ENCODE measurements at places on chromosomes 12 and 14.

DNA sequence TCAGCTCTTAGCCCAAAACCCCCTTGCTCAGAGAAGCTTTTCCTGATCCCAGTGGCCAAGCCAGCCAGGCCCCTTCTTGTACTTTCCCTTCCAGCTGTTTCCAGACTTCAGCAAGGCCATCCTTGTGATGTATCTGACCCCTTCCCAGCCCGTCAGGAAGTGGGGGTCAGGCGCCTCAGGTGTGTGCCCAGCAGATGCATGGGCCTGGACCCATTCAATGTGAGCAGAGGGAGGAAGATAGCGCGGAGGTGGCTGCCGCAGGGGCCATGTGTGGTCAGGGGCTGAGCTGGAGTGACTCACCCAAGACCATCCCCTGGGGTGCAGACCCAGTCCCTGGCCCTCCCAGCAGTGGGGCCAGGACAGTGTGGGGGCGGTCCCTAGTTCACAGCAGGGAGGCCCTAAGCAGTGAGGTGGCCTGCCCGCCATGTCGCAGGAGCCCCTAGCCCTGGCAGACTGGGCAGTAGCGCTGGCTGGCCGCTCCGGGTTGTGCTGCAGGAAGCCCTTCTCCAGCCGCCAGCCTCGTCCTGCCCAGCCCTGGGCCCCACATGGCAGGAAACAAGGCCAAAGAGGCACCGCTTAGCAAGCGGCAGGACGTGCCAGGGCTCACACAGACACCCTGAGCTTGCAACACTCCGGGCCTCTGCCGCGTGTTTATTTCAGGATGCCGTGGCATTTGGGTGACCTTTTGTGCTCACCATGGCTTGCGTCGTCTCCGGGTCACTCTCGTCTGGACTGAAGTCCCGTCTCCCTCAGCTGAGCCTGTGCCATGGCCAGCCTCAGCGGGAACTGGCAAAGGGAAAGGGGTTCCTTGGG lies 12.0 kb downstream of the ADSS1 start:
- DNase-seq = no peak

DNA sequence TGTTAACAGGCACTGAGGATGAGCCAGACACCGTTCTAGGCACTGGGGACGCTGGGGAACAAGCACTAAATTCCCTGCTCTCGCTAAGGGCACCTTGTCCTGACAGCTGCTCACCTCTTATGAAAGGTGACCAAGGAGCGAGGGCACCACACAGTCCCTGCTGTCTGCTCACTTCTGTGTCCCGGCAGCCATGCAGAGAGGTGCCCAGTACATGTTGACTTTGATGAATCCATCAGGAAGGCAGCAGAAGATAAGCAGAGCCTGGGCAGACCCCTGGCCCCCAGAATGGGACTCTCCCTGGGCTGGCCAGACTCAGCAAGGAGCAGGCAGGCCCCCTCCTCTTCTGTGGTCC lies 14.1 kb downstream of the C14orf132 start:
- no peak for DNase-seq

GRCh38 chr12:102883204-102883799 lies 33.7 kb downstream of the PAH start:
- peak; percentile 62 for DNase-seq

DNA sequence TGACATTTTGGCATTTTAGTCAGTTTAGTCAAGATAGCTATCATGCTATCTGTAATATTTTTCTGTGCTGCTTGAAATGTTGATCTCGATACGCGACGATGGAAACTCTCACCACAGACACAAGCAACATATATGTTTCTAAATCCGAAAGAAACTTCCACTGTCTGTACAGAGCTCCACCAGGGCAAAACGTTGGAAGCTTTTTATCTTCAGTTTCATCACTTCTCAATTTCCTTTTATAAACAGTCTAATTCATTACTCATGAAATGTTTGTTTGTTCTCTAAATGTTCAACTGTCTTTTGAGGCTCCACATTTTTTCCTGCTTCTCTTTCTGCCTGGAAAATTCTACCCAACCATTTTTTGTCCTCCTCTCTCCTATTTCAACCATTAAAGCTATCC lies 737.6 kb downstream of the SLC16A7 start:
- no peak for DNase-seq

DNA sequence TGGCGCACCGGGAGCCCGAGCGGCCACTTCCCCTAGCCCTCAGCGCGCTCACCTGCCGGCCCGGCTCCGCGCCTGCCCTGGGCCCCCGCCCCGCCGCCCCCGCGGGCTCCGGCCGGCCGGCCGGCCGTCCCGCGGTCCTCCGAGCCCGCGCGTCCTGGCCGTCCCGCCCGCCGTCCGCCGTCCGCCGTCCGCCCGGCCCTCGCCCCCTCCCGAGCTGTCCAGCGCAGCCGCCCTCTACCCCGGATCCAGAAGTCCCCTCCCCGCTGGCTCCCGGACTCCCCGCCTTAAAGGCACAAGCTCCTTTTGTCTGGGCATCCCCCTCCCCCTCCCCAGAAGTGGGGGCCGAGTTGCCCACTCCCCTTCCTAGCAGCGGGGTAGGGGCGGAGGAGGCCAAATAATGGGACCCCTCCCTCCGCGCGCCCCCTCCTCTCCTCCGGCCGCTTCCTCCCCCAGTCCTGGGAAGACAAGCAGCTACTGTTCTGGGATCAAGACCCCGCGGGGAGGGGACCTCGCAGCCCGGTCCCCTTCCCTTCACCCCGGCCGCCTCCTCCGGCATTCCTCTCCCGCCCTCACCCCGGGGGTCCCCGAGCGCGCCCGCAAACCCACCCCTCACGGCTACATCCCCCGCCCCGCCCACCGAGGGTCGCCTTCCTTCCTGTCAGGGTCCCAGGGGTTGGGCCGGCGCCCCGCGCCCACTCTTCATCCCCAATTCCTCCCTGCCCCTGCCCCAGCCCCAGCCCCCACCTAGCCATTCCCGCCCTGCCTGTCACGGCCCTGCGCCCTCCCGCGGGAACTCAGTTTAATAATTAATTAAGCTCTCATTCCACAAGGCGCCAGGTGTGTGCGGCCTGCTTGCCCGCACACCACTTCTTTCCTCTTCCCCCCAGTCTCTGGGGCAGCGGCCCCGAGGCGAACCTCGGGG lies at the start of gene ADCY6:
TSS of gene ADCY6 (minus strand) at position 236 of the 922 bp plus-strand sequence. CDS start 5,655 bp downstream, outside the sequence.
- DNase-seq = peak; percentile 9

GRCh38 chr12:87870061-87870460 lies 159.1 kb downstream of the C12orf50 start:
- DNase-seq = no peak

DNA sequence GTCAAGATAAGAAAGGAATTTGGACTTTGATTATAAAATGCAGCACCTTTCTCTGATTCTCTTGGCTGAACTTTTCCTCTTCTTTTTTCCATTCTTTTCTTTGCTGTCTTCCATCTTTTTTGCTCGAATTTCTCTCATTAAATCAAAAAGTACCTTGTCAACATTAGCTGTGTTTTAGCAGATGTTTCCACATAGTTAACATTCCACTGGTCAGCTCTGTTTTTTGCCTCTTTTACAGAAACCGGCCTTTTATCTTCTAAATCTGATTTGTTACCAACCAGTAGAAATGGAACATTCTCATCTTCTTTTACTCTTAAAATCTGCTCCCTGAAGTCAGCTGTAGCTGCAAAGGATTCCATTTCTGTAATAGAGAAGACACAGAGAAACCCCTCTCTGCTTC lies 71.1 kb upstream of the SYT1 start:
- DNase-seq = no peak

DNA sequence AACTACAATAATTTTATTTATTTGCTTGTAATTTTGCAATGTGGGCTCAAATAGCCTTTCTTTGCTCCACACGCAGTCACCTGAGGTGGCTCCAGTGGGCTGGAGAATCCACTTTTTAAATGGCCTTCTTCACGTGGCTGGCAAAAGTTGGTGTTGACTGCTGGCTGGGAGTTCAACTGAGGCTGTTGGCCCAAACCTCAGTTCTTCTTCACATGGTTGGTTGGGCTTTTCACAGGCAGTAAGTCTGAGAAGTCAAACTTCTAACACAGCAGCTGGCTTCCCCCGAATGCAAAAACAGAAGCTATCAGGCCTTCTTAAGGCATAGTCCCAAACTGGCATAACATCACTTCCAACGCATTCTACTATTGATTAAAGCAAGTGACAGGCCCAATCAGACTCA lies 2.1 kb upstream of the OXA1L start:
- DNase-seq = no peak

DNA sequence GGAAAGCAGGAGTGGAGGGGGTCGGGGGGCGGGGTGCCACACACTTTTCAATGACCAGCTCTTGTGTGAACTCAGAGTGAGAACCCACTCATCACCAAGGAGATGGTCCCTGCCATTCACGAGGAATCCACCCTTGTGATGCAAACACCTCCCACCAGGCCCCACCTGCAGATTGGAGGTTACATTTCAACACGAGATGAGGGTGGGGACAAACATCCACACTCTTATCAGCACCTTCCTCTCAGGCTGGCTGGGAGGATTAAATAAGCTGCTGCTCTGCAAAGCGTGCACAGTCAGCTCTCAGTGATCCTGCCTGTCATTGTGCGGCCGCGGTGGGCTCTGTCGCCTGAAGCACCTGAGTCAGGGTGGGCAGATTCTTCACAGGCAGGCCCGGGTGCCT lies 39.7 kb downstream of the AACS start:
- no peak for DNase-seq

DNA sequence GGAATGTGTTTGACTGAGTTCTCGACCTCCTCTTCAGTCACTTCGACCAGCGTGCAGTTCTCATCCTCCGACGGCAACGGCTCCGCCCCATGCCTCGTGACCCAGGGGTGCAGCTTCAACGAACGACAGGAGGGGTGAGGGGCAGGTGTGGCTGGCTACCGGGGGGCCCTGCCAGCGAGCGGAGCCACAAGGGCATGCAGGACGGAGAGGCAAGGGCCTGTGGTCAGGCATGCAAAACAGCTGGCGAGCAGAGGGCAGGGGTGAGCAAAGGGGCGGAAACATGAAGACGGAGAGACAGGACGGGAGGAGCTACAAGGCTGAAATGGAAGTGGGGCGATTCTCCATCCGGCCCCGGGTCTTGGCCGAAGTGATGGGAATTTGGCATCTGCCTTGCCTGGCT lies 38.7 kb downstream of the P2RX4 start:
- no peak for DNase-seq

GRCh38 chr12:114287821-114288525 lies 118.0 kb downstream of the TBX5 start:
- no peak for DNase-seq

DNA sequence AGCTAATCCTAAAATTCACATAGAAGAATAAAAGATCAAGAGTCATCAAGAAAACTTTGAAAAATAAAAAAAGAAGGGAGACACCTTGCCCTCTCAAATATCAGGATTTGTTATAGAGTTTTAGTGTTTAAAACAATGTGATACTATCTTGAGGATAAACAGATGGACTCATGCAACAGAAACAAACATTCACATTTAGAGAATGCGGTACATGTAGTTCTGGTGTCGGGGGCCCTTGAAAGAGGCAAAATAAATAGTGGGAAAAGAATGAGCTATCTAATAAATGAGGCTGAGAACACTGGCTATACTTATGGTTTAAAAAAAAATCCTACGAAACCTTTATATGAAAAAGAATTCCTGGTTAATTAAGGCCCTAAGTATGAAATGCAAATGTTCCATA lies 127.7 kb downstream of the LLPH start:
- DNase-seq = no peak

DNA sequence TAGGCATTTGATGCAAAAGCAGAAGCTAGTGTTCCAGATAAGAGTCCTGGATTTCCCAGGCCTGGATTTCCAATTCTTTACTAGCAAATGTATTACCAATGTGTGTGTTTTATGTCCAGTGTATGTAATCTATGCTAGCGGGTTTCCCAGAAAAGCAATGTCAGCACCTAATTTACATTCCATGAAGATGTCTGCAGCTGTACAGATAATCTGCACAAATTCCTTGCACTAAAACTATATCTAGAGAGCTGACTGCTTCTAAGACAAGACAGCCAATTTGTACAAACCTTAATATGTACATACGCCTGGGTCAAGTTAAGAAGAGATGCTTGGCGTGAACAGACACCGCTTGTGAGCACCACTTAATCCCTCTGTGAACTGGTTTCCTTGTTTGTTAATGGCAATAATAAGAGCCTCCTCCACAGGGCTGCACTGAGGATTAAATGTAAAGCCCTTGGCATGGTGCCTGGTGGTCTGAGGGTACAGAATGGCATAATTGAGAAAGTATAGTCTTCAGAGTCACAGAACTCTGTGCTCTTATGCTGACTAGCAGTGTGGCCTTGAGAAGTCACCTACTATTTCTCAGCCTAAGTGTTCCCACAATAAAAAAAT lies 185.6 kb downstream of the EPS8 start:
- no peak for DNase-seq

GRCh38 chr14:68621400-68622365 lies 171.2 kb downstream of the ZFP36L1 start:
- DNase-seq = no peak

DNA sequence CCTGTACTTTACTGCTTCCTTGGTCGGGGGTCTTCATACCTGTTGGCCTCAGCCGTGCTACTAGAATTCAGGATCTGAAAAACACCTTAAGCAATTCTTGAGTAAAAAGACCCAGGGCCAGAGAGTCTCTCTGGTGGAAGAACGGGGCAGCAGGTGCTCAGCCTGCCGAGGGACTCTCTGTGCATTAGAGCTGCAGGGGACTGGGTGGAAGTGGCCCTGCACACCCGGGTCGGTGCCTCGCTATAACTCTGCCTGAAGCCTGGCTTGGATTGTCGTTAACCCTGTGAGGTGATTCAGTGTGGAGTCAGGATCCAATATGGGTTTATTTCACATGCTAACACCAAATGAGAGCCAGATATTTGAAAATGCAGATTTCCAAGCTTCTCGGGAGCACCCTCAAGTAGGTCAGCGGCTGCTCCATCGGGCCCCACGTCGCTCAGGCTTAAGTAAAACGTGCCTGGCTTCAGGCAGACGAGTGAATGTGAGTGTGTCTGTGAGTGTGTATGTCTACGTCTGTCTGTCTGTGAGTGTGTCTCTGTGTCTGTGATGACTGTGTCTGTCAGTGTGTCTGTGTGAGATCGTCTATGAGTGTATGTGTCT lies 35.1 kb upstream of the C14orf180 start:
- no peak for DNase-seq

GRCh38 chr12:68031881-68032739 lies 42.9 kb downstream of the IFNG-AS1 start:
- no peak for DNase-seq

GRCh38 chr14:34262127-34262910 lies 199.7 kb downstream of the SPTSSA start:
- DNase-seq = no peak

GRCh38 chr12:116718655-116719454 lies 19.0 kb downstream of the SPRING1 start:
- DNase-seq = no peak

- DNase-seq = no peak
These were observed 1.8 kb downstream of the ULK1 start for GRCh38 chr12:131896080-131896810.

GRCh38 chr14:63853831-63854293 lies 1.1 kb downstream of the SYNE2 start:
- DNase-seq = no peak

- DNase-seq = no peak
These were observed 44.5 kb upstream of the PTPRR start for GRCh38 chr12:70964867-70965510.

GRCh38 chr14:68245146-68246073 lies 425.8 kb downstream of the RAD51B start:
- DNase-seq = no peak

- DNase-seq = no peak
These were observed 54.0 kb upstream of the CISTR start for GRCh38 chr12:53805791-53806190.

- peak; percentile 36 for DNase-seq
These were observed 557 bp downstream of the COPS7A start for GRCh38 chr12:6724409-6724797.

- DNase-seq = no peak
These were observed 4.8 kb downstream of the HOXC5 start for GRCh38 chr12:54037360-54038283.
